ENCODE measurements at places on chromosomes 12 and 14.

DNA sequence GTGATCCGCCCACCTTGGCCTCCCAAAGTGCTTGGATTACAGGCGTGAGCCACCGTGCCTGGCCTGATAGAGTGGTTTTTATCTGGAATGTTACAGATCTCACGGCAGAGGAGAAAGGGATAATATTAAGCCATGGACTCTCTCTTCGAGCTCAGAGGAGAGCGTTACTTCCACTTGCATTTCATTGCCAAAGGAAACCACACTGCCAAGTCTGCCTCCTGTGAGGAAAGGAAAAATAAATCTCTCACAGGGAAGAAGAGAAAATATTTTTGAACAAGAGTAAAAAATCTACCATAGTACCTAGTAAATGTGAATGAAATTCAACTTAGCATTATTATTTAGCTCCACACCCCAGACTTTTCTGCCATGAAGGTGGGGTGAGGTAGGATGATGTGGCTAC lies 319.2 kb upstream of the PRICKLE1 start:
- DNase-seq, result no peak

DNA sequence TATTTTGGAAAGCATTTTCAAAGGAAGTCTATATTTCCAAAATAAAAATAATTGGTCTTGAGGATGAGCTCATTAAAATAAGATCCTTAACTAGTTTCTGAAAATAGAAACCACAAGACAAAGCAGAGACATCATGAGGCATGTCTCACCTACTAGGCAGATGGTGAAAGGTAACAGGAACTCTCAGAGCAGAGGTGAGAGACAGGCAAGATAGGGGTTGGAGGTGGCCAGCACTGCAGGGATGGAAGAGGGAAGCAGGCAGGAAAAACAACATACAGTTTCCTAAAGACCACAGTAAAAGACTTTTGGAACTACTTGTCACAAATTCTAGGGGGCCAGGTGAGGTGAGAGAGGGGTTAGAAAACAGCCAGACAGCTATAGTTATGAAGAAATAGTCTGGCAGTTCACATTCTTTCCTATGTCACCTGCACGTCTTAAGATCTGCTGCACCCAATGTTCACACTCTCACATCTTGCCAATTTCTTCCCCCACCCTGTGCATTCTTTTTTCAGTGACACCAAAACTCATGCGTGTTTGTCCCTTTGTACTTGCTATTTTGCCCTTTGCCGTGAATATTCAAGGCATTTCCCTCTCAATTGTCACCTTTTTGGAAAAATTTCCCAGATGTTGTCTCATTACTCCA lies 341.7 kb upstream of the KITLG start:
- no peak for DNase-seq

GRCh38 chr12:100955139-100955538 lies 160.6 kb downstream of the ANO4 start:
- no peak for DNase-seq

GRCh38 chr14:85529803-85530574 lies at the start of gene FLRT2:
TSS of gene FLRT2 (plus strand) at chr14:85530144. CDS start at chr14:85621515, 91,371 bp downstream.
- no peak for DNase-seq

GRCh38 chr12:20220339-20220738 lies 148.0 kb upstream of the PDE3A start:
- peak; percentile 74 for DNase-seq

DNA sequence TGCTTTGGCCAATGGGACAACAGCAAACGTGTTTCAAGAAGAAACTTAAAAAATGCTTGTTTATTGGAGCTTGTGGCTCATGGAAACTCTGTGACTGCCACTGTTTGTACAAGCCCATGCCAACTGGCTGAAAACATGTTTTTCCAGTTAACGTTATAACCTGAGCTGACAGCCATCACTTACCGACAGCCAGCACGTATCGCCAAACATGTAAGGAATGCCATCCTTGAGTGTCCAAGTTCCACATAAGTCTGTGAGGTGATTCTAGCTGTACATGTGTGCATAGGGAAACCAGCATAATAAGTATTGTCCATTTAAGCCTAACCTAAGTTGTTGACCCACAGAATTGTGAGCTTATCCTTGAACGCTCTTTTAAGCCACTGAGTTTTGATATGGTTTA lies 596.9 kb downstream of the TRHDE start:
- DNase-seq, result no peak

- no peak for DNase-seq
These were observed 3.3 kb upstream of the CCDC196 start for GRCh38 chr14:66482873-66483272.

DNA sequence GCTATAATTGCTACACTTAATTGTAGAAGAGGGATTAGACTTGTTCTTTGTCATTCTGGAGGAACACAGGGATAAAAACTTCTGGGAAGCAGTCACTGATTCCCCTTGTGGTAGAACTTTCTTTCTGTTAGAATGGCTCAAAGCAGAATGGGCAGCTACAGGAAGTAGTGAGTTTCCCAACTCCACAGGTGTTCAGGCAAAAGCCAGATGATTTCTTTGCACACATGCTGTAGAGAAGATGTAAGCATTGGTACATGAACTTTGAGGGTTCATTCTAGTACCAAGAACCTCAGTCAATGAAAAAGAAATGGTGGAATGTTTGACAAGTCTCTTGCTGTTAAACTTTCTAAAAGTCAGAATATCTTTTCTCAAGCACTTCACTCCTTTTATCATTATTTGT lies 4.3 kb downstream of the NDUFA9 start:
- DNase-seq, result no peak

GRCh38 chr14:97655169-97655948 lies 858.2 kb downstream of the VRK1 start:
- peak; percentile 54 for DNase-seq

GRCh38 chr12:26940516-26941214 lies 2.4 kb downstream of the FGFR1OP2 start:
- DNase-seq, result no peak

DNA sequence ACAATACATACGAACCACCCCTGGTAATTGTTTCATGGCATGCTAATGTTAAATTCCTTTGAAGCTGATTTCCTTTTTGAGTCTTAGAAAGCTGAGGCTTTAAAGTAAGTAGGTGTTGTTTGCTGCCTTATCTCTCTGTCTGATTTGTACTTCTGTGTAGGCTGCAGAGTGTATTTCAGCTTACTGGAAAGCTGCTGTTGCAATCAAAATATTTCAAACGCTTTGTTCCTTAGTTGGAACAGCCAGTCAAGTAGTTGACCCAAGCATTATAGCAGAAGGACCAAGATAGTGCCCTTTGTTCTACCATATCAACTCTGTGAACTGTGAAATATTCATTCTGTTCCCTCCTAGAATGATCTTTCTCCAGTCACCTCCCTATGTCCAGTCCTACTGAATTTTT lies 3.1 kb downstream of the PKP2 start:
- DNase-seq, result no peak

DNA sequence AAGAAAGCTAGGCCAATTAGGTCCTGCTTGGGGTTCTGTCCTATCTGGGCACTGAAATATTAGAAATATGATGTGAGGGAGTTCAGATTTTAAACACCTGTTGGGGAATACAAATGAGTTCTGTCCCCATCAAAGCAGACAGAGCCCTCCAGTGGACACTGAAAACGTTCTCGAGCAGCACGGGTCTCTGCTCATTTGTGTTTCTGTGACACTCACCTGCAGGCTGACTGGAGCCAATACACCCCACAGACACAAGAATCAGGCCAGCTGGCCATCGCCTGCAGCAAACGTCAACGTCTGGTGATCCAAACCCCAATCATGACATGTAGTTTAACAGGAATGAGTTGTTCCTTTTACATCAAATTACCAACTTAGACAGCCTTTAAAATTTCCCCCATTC lies 493.4 kb upstream of the TMEM132C start:
- peak; percentile 61 for DNase-seq

- DNase-seq, result no peak
These were observed 37.5 kb downstream of the CHST11 start for GRCh38 chr12:104494137-104494792.

GRCh38 chr12:116861320-116861719 lies 19.9 kb downstream of the HRK start:
- DNase-seq, result peak; percentile 53

GRCh38 chr12:75658286-75658685 lies 146.9 kb upstream of the KRR1 start:
- DNase-seq, result no peak

GRCh38 chr12:124347805-124348658 lies 53.1 kb downstream of the RFLNA start:
- peak; percentile 43 for DNase-seq

DNA sequence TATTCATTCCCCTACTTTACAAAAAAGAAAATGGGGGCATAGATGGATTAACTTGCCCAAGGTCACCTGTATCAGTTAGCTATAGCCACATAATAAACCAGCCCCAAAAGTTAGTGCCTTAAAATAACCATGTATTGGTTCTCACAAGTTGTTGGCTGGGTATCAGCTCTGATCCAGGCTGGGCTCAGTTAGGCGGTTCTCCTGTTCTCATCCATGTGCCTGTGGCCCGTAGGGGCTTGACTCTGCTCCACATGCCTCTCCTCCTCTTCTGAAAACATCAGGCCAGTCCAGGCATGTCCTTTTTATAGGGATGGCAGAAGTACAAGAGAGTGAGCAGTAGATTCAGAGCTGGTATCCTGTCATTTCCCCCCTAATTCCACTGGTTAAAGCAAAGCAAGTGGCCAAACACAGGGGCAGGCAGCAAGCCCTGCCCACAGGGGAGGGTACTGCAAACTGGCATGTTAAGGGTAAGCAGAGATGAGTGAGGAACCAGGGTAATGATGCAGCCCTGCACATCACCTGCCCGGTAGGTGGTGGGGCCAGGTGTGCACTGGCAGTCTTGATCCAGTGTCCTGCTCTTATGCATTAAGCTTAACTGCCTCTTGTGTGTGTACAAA lies 47.9 kb upstream of the TUNAR start:
- no peak for DNase-seq

- DNase-seq, result no peak
These were observed 17.8 kb upstream of the PDE3A start for GRCh38 chr12:20350495-20350894.

GRCh38 chr14:105256292-105256960 lies 8.1 kb downstream of the BTBD6 start:
- no peak for DNase-seq

DNA sequence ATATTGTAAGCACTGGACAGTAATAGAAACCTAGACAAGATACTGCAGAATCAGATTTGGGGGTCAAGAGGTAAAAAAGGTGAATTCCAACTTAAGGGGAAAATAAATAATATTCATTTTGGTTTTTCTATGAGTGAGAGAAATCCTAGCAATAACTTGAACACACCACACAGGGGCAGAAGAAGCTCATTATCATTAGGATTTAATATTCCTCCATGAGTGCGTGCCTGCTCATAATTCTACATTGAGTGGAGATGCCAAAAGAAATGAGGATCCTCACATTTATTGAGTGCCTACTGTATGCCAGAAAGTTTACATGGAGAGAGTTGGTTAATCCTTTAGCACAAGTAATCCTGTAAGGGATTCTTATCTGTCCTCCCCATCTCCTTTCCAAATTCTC lies 40.5 kb upstream of the C14orf132 start:
- peak; percentile 45 for DNase-seq

DNA sequence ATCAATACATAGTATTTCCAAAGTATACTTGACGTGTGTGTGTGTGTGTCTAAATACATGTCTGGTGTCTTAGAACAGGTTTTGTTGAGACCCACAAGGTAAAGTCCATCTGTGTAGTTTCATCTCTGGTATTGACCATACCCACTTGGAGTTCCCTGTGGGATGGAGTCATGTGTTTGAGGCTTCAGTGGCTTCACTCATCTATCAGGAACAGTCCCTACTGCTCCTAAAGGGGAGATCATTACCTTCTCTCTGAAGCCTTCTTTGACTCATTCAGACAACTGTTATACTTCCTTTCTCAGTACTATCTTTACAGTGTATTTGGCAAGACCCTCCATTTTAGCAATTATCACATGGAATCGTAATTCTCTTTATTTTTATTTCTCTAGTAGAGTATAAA lies 14.2 kb downstream of the RAB21 start:
- no peak for DNase-seq

All from NCI-H82 (cell line).